ENCODE measurements at places on chromosomes 11 and 22.

DNA sequence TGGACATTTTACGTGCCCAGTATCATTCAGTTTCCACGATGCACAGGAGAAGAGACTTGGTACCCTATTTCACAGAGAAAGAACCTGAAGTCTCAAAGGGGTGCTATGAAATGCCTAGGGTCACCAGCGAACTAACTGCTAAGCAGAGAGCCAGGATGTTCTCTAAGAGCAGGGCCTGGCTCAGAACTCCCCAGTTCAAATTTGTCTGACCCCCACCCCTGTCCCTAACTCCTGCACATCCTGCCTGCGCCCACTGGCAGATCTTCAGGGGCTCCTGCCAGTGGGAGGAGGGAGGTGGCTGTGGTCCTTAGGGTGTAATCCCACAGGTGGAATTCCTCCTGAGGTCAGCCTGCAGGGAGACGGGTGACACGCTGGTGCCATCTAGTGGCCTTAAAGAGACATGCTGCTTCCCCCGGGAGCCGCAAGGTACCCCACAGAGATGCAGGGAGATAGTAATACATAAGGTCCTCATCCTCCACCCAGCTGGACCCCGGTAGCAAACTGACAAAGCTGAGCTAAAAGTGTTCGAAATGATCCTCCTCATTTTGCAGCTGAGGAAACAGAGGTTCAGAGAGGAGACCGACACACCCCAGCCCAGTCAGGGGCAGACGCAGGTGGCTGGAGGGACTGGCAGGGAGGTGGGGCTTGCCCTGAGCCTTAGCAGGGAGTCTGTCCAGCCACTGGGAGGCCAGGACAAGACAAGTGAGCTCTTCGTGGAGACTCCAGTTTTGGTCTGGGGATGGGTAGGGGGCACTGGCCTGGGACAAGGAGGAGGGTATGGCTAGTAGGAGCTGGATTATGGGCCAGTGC lies 34.1 kb downstream of the MB start:
- DNase-seq: peak; percentile 60

GRCh38 chr11:680476-680875 lies 14.5 kb downstream of the DEAF1 start:
- DNase-seq: no peak

DNA sequence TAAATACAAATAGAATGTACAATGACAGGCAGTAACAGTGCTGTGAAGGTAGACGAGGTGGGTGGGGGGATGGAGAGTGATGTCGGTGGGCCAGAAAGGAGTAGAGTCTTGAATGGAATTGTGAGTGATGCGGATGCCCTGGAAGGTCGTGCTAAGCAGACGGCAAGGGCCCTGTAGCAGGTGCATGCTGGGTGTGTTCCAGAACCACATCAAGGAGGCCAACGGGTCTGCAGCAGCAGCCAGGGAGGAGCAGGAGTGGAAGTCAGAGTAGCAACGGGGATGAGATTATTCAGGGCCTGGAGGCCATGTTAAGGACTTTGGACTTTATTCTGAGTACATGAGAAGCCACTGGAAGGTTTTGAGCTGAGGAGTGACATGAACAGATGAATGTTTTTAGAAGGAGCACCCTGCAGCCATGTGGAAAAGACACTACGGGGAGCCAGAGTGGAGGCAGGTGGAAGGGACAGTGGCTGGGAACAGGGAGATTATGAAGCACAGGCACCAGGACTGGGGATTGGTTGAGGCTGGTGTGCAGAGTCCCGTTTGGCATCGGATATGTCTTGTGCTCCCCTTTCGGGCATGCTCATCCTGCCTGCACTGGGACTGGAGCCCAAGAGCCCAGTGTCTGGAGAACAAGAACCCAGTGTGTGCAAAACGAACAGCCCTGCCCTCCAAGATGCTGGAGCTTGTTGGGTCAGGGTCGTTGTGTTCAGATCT lies 74.1 kb downstream of the COMMD9 start:
- DNase-seq: no peak

DNA sequence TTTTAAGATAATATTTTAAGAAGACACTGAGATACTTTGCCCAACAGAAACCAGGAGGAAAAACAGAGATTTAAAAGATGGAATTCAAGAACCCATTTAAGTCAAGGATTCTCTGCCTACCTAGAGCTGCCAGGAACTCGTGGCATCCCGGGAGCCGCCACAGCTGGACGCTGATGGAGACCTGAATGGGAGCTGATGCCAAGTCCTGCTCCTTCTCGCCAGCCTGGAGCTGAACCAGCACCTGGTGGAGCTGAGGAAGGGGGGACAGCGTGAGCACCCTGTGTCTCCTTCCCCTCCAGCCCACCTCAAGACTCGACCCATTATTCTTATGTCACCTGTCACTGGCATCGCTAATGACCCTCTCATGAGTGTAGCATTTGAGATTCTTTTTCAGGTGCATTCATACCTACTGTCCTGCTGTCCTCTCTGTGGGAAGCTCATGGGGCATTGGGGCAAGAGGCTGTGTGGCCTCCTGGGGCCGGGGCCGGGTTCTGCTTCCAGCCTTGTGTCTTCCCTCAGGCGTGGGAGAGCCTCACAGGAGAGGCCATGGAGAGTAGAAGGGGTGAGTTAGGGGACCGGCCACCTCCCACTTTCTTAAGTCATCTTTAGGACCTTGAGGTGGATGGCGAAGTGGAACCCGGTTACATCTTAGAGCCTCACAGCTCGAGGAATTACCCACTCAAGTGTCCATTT lies 70.8 kb upstream of the PITPNB start:
- DNase-seq: no peak

DNA sequence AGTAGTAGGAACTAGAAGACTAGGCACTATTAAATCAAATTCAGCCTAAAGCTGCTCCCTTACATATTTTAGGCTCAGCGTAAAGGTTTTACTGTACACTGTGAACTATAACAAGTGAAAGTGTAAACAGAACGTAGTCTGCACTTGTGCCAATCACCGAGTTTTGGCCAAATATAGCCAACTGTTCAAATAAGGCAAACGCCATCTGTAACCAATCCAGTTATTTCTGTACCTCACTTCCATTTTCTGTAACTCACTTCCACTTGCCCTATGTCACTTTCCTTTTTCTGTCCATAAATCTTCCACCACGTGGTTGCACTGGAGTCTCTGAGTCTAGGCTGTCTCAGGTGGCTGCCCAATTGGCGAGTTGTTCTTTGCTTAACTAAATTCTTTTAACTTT lies 2132.2 kb downstream of the LRRC4C start:
- no peak for DNase-seq

- DNase-seq: no peak
Observed at GRCh38 chr11:103125462-103125861, 16.2 kb downstream of the DYNC2H1 start.

- no peak for DNase-seq
Observed at GRCh38 chr22:45612940-45613339, 58.7 kb upstream of the ATXN10 start.

- no peak for DNase-seq
Observed at GRCh38 chr11:93505703-93506102, 37.5 kb downstream of the SMCO4 start.

- DNase-seq: no peak
Observed at GRCh38 chr11:134409552-134410429, 2.3 kb downstream of the B3GAT1 start.

DNA sequence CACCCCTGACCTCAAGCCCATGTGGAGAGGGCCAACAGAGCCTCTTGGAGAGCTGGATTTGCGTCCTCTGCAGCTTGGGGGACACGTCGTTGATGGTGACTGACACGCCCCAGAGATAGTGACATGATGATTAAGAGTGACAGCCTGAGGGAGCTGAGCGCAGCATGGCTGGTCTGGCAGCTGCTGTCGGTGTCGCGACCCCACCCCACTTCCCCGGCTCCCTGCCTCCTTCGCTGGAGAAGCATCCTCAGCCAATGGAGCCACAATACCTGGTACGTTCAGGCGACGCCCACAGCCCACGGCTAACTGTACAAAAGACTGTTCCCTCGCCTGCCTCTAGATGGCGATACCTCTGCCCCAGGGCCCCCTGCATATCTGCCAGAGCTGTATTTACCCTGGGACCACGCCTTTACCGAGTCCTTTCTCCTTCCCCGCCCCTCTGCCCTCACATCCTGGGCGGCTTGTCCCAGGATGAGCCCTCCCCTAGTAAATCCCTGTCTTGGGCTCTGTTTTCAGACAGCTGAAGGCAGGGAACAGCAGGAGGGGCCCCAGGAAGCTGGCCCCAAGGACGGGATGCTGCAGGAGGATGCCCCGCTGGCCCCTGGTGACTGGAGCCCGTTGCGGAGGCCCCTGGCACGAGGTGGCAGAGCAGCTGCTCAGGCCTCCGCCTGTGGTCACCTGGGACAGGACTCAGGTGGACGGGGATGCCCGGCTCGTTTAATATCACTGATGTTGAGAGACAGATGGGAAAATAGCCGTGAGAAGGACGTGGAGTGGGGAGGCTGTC lies 90.6 kb downstream of the RPS6KA4 start:
- DNase-seq: peak; percentile 70

GRCh38 chr11:61913699-61914395 lies 3.5 kb downstream of the RAB3IL1 start:
- DNase-seq: no peak

DNA sequence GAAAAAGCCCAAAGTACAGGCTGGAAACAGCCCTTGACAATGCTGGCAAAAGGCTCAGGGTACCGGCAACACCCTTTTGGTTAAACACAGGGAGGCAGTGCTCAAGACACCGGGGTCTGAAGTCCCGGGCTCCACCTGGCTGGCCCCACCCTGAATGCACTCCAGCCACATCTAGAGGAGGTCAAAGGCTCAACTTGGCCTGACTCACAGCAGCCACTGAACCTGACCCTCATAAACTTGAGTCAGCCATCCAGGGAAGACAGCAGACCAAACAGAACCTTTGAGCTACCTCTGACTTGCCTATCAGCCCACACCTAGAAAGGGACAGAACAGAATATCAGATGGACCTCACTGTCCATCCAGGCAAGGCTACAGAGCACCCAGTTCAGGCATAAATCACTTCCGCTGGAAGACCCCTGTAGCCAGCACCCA lies 3.8 kb downstream of the CFL1 start:
- no peak for DNase-seq

DNA sequence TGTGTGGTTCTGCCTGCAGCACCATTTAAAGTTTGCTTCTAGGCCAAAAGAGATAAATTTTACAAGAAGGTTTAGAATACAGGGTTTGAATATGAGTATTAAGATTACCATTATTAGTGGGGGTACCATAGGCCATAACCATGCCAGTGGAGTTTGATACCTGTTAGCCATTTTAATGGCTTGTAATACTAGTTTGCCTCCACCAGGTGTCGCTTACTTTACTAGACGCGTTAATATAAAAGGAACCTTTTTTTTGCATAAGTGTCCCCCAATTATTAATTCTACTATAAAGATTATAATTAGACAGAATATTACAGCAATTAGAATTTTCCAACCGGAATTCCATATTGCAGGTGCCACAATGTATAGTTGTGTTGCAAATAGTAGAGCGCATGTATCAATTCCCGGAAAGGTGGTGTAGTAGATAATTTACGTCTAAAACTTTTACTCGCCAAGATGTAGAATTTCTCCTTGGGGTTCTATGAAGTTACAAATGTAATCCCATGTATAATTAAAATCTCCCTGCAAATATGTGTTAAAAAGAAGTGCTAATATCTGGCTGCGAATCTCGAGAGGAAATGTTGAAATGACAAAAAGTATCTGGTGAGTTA lies 16.1 kb downstream of the MS4A6E start:
- DNase-seq: peak; percentile 65

- peak; percentile 83 for DNase-seq
Observed at GRCh38 chr11:112159098-112160065, 4.5 kb downstream of the IL18 start.

GRCh38 chr11:10932976-10933375 lies 75.1 kb upstream of the ZBED5 start:
- DNase-seq: no peak

- no peak for DNase-seq
Observed at GRCh38 chr11:26070714-26071380, 261.1 kb upstream of the ANO3 start.

DNA sequence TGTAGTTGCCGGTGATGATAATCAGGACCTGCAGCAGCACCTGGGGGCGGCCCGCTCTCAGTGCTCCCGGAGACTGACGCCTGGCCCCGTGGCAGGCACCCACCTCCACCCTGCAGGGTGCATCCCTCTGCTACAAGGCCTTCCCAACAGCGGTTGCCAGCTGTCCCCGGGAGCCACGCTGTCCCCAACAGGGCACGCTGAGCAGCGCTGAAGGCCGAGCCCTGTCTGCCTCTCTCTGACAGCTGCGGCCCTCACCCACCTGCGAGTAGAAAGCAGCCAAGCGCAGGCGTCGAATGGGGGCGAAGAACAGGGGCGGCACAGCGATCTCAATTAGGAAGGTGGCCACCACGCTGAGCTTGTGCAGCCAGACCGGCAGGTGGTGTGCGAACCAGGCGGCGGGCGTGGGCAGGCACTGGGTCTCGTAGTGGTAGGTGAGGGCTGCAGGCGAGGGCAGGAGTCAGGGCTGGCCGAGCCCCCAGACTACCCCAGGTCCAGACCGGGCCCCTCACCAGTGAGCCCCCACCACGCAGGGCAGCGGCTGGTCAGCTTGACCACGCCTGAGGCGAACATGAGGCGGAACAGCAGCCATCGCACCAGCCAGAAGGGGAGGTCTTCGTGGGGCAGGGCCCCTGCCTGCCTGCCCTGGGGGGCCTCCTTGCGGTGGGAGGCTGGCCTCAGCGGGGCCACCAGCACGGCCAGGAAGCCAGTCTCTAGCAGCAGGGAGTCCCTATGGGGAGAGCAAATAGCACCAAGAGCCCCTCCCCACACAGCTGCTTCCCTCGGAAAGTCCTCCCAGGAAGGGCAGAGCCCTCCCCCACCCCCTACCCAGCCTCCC lies 1.5 kb downstream of the LMF2 start:
- DNase-seq: no peak

DNA sequence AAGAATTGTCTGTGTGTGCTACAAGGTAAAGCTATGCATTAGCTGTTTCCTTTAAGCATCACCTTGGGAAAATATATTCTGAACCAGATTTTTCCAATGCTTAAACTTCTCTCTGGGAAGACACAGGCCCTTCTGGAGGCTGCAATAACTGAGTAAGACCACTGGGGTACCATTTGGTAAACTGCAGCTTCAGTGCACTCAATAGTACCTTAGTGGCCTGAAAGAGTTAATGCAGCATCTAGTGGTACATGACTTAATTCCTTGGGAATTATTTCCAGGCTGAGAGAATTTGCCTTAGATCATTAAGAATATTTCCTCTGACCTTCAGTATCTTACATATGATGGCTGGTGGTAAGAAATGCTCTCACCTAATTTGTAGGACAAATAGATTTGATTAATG lies 727.4 kb downstream of the DLG2 start:
- DNase-seq: no peak

DNA sequence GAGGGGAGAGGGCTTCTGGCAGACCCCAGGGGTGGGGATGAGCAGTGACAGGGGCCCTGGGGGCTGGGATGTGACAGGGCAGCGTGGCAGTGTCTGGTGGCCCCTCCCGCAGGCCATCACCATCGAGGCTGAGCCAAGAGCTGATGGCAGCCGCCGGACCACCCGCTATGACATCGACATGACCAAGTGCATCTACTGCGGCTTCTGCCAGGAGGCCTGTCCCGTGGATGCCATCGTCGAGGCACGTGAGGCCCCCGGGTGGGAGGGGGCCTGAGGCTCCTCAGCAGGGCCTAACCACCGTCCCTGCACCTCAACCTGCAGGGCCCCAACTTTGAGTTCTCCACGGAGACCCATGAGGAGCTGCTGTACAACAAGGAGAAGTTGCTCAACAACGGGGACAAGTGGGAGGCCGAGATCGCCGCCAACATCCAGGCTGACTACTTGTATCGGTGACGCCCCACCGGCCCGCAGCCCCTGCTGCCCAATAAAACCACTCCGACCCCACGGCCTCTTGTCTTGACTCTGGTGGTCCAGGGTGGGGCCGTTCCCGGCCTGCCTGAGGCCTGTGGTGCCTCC lies 2.6 kb upstream of the TCIRG1 start:
- DNase-seq: peak; percentile 93

Data from inflammatory macrophage (primary cell).